ENCODE measurements at places on chromosomes 2 and 18.

- no peak for DNase-seq
Observed at GRCh38 chr2:176935543-176936102, 277.0 kb upstream of the HNRNPA3 start.

DNA sequence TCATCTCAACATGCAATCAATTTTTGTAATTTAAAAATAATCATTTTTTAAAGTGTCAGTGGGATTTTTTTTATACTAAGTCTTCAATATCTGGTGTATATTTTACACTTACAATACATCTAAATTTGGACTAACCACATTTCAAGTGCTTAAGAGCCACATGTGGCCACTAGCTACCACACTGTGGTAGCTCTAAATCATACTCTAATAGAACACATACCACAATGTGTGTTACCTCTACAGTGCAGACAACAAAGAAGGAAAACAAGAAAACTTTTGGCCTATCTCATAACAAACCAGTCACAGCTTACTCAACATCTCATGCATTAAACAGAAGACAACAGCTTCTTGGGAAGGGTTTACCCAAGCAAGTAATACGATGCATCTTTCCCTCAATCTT, 24.5 kb downstream of the PIAS2 start:
- DNase-seq = no peak

GRCh38 chr18:55314615-55315237, 273.3 kb downstream of the TCF4 start:
- no peak for DNase-seq

GRCh38 chr2:125167152-125167551, 1142.1 kb downstream of the CNTNAP5 start:
- DNase-seq = no peak

GRCh38 chr2:134070281-134070741, 183.6 kb upstream of the MGAT5 start:
- no peak for DNase-seq
